ENCODE measurements at places on chromosomes 11 and 22. TPM values are rescaled to one million over a fixed set of nuclear protein-coding genes. Genes with fewer than 3 reads are reported as not detected.

DNA sequence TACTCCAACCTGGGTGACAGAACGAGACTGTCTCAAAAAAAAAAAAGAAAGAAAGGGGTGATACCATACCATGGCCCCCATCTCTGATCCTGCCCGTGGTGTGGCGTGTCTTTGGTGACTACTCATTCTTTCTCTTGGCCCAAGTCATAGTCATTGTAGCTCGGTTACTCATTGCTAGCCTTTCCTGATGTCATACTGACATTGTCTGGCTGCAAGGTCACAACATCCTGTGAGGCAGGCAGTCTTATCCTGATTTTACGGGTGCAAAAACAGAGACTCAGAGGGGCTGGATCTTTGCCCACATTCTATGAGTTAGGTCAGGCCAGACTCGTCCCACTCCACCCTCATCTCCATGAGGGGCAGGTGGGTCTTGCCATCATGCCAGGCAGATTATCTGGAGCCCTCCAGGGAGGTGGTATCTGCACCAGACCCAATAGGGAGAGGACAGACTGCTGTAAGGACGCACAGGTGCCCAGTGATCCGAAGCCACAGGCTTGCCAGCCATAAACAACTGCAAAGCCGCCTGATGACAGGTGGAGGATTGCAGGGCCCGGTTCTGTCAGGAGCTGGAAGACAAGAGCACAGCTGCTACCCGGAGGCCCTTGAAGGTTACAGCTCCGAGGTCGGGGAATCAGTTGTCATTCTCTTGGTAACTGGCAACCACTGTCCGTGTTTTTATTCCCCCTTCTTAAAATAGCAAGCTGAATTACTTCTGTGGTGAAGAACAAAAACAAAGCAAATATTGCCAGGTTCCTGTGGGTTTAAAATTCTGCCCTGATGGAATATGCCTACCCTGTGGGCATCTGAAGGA, 13.8 kb downstream of the TOM1 start:
- H3K4me3 ChIP-seq, result no peak overlapping the region
- H3K4me1 ChIP-seq, result peaks cover 50% of the 10 kb centered on the region
- peak overlapping the region; percentile 16 for H3K27ac ChIP-seq
- H3K27me3 ChIP-seq, result no peaks in the 10 kb centered on the region
- peak; percentile 61 for DNase-seq
- no peaks in the 10 kb centered on the region for H3K36me3 ChIP-seq

GRCh38 chr11:35529971-35530495, 4.6 kb upstream of the PAMR1 start:
- no peak overlapping the region for H3K27ac ChIP-seq
- H3K4me1 ChIP-seq, result no peaks in the 10 kb centered on the region
- peaks cover 32% of the 10 kb centered on the region for H3K27me3 ChIP-seq
- no peak overlapping the region for H3K4me3 ChIP-seq
- no peak for DNase-seq

DNA sequence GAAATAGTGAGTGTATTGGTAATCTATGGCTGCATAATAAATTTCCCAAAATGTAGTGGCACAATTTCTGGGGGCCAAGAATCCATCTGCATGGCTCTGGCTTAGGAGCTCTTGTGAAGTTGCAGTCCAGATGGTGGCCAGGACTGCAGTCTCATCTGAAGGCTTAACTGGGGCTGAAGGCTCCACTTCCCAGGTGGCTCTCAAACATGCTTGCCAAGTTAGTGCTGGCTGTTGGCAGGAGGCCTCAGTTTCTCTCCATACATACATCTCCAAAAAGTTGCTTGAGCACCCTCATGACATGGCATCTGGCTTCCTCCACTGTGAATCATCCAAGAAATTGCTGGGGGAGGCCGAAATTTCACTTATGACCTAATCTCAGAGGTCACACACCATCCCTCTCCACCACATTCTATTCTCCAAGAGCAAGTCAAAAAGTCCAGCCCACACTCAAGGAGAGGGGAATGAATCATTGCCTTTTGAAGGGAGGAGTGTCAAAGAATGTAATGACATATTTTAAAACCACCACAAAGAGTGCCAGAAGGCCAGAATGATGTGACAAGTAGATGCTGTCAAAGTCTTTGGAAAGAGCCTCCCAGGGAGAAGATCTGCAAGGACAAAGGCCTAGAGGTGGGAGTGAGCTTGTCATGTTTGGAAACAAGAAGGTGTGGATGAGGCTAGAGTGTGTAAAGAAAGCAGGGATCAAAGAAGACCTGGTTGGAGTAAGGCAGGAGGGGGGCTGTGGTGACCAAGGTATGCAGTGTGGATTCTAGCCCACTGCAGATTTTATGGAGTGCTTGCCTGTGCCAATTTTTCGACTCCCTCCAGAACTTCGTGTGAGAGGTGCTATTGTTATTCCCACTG, 566.2 kb downstream of the MIAT start:
- H3K27ac ChIP-seq, result no peak overlapping the region
- H3K36me3 ChIP-seq, result no peaks in the 10 kb centered on the region
- H3K4me1 ChIP-seq, result no peaks in the 10 kb centered on the region
- DNase-seq, result no peak
- no peak overlapping the region for H3K4me3 ChIP-seq

DNA sequence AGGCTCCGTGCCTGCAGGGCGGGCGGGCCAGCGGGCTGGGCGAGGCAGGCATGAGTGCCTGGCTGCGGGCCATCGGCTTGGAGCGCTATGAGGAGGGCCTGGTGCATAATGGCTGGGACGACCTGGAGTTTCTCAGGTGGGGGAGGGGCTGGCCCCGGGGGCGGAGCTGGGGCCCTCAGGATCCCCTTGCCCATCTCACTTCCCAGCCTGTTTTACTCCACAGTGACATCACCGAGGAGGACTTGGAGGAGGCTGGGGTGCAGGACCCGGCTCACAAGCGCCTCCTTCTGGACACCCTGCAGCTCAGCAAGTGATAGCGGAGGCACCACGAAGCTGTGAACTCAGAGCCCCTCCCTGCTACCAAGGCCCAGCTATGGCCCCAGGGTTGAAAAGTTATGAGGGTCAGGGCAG, 5.9 kb downstream of the PHOX2A start:
- no peak overlapping the region for H3K4me3 ChIP-seq
- H3K27me3 ChIP-seq, result peaks cover 33% of the 10 kb centered on the region
- H3K27ac ChIP-seq, result no peak overlapping the region
- DNase-seq, result peak; percentile 59
- H3K36me3 ChIP-seq, result peaks cover 12% of the 10 kb centered on the region
- peaks cover 15% of the 10 kb centered on the region for H3K4me1 ChIP-seq

- H3K4me3 ChIP-seq, result peak within 1 kb of the TSS; percentile 88
- peak within 1 kb of the TSS; percentile 95 for H3K27ac ChIP-seq
- peaks cover 52% of the 10 kb centered on the region for H3K4me1 ChIP-seq
- H3K27me3 ChIP-seq, result no peaks in the 10 kb centered on the region
Observed at GRCh38 chr11:62832336-62833234, at the start of gene TEX54. TSS of gene TEX54 (minus strand) at chr11:62832841.

DNA sequence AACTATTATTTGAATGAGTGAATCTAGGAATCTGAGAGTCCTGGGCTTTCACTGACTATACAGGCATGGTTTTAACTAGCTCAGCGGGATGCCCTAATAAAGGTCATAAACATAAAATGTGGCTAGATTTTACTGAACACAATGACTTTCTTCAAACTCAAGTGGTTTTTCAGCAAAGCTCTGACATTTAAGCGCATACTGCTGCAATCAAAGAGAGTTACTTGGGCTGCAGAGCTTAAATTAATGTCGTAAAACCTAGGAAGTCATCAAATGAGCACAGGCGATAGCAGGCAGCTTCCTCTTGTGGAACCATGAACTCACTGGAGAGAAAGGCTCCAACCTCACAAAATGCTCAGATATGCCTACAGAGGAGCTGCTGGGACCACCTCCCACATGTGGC, 6.7 kb downstream of the CSNK2A3 start:
- H3K36me3 ChIP-seq, result no peaks in the 10 kb centered on the region
- no peaks in the 10 kb centered on the region for H3K4me1 ChIP-seq
- peaks cover 5% of the 10 kb centered on the region for H3K27me3 ChIP-seq
- H3K27ac ChIP-seq, result no peak overlapping the region
- no peak for DNase-seq
- H3K4me3 ChIP-seq, result no peak overlapping the region

- H3K36me3 ChIP-seq, result no peaks in the 10 kb centered on the region
- peaks cover 10% of the 10 kb centered on the region for H3K27me3 ChIP-seq
- no peaks in the 10 kb centered on the region for H3K4me1 ChIP-seq
- H3K27ac ChIP-seq, result no peak overlapping the region
- no peak for DNase-seq
Observed at GRCh38 chr11:74678591-74679512, 52.4 kb downstream of the CHRDL2 start.

GRCh38 chr11:101944923-101945322, 28.6 kb upstream of the ANGPTL5 start:
- no peaks in the 10 kb centered on the region for H3K36me3 ChIP-seq
- no peaks in the 10 kb centered on the region for H3K27me3 ChIP-seq
- no peak for DNase-seq

DNA sequence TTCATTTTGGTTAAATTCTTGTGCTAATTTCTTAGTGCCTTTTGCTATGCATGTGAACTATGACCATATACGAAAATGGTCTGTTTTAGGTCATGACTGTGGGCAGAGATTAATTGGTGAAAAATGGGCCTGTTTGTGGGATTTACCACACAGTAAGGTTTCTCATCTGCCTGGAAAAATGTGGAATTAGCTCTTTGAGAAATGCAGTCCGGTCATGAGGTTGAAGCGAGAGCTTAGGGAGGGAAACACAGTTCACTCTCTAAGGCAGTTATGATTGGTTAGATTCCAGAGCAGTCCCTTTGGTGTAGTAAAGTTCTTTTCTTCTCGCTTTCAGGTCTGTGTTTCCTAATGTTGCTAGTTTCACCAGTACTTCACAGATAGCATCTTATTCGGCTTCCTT, 1.2 kb upstream of the PDE3B start:
- DNase-seq, result no peak
- peak overlapping the region; percentile 90 for H3K27ac ChIP-seq
- H3K4me1 ChIP-seq, result peaks cover 45% of the 10 kb centered on the region

DNA sequence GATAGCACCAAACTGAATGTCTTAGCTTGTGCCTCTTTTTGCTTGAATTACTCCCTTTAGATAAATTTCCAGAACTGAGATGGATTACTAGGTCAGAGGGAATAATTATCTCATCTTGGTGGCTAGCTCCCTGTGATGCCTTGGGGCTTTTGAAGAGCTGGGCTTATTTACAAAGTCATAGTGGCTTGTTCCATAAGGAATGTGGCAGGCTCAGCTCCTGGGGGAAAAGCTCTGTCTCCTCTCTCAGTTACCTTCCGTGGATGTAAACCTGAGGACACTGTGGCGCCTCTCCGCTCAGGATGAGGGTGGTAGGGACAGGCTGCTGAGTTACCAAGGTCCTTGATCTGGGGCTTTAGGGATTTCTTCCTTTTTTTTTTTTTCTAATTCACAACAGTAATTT, 121.7 kb downstream of the PARVA start:
- DNase-seq, result no peak
- H3K4me3 ChIP-seq, result no peak overlapping the region
- no peaks in the 10 kb centered on the region for H3K27me3 ChIP-seq
- no peaks in the 10 kb centered on the region for H3K36me3 ChIP-seq
- H3K27ac ChIP-seq, result no peak overlapping the region

GRCh38 chr11:42249401-42249800, 789.9 kb upstream of the LRRC4C start:
- H3K4me3 ChIP-seq, result no peak overlapping the region
- no peaks in the 10 kb centered on the region for H3K4me1 ChIP-seq
- no peaks in the 10 kb centered on the region for H3K27me3 ChIP-seq
- no peak for DNase-seq
- no peak overlapping the region for H3K27ac ChIP-seq
- no peaks in the 10 kb centered on the region for H3K36me3 ChIP-seq

DNA sequence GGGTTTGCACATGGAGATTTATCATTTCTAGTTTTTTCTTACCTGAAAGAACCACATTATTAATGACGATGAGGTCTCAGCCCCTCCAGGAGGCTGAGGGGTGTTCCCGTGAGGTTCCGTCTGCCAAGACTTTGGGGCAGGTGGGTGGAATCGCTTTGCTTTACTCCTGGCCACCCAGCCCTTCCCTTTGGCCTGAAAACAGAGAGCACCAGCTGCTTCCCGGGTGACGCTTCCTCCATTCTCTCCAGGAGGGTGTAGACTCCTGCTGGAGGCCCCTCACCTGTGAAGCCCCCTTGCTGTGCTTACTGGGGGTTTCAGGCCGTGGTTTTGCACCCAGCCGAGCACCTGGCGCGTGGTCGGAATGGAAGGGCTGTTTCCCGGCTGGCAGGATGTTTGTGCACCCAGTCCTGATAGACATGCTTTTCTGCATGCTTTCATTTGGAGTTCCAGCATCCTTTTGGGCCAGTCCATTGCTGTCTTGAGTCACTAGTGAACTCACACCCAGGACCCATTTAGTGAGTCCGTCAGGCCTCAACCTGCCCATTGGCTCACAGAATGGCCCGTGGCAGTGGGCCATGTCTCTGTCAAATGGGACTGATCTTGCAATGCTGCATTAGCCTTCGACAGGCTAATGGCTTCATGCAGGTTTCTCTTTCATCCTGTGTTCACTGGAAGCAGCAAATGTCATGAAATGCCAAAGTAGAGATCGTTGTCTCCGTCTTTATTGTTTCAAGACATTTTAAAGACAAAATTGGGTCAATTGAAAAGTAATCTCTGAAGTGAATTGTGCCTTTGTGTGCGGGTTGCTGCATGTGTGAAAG, 360.8 kb downstream of the TBC1D22A start:
- H3K36me3 ChIP-seq, result no peaks in the 10 kb centered on the region
- no peak overlapping the region for H3K4me3 ChIP-seq
- DNase-seq, result no peak
- H3K27ac ChIP-seq, result peak overlapping the region; percentile 66

DNA sequence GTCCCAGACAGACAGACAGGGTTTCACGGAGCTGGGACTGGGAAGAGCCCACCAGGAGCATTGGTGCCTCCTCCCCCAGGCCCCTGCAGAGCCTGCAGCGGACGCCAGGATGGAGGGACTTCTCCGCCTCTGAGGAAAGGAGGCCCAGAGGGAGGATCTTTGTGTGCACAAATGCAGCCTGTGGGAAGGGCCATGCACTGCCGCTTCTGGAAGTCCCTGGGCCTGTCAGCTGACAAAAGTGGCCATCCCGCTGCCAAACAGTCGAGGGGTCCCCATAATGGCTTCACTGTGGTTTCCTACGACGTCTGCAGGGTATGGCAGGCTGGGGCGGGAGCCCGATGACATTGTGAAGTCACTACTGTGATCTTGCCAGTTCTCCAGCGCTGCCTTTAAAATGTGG, 73.8 kb downstream of the TP53I11 start:
- H3K4me3 ChIP-seq, result no peak overlapping the region
- H3K36me3 ChIP-seq, result no peaks in the 10 kb centered on the region
- H3K27me3 ChIP-seq, result no peaks in the 10 kb centered on the region
- no peak for DNase-seq
- no peaks in the 10 kb centered on the region for H3K4me1 ChIP-seq

- no peaks in the 10 kb centered on the region for H3K4me1 ChIP-seq
- DNase-seq, result no peak
- H3K27ac ChIP-seq, result no peak overlapping the region
Observed at GRCh38 chr11:87239001-87239400, 201.3 kb downstream of the TMEM135 start.

Gene SERPING1
- not detected for total RNA-seq

Gene ATP5MG
- 237 TPM for total RNA-seq

Gene API5
- total RNA-seq, result 156 TPM

Gene TEX12
- total RNA-seq, result not detected

Gene ZNF214
- not detected for total RNA-seq

Gene OR52A1
- not detected for total RNA-seq

Gene OR52H1
- not detected for total RNA-seq
